Glutamatergic neuron (in vitro differentiated cells): ENCODE measurements at places on chromosomes 11 and 22. TPM values are rescaled to one million over a fixed set of nuclear protein-coding genes. Genes with fewer than 3 reads are reported as not detected.

DNA sequence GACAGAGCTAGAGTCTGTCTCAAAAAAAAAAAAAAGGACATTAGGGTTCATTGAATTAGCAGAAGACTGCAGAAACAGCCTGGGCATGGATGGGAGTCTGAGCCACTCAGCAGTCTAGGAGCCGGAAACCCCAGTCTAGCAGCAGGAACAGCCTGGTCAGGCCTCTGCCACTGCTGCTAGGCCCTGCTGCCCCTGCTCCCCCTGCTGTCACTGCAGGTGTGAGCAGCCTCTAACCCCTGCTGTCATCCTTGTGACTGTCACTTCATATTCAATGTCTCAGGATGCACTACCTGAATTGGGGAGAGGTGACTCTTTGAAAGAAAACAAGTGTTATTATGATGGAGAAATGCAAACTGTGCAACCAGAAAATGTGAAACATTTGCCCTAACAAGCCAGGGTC, 7.0 kb upstream of the DDX17 start:
- peaks cover 3% of the 10 kb centered on the region for H3K27me3 ChIP-seq
- H3K27ac ChIP-seq = peak overlapping the region; percentile 38
- DNase-seq = peak; percentile 63
- no peak overlapping the region for H3K4me3 ChIP-seq

Gene SMIM35
- not detected for total RNA-seq

GRCh38 chr11:116928102-116928777, 90.8 kb upstream of the APOA1 start:
- no peaks in the 10 kb centered on the region for H3K36me3 ChIP-seq
- DNase-seq = no peak

- H3K4me1 ChIP-seq = no peaks in the 10 kb centered on the region
- DNase-seq = no peak
- no peak overlapping the region for H3K27ac ChIP-seq
These were observed 624 bp upstream of the DNAJB7 start for GRCh38 chr22:40862537-40862936.

GRCh38 chr11:116691771-116692177, 81.0 kb downstream of the BUD13 start:
- peaks cover 21% of the 10 kb centered on the region for H3K4me1 ChIP-seq
- H3K27ac ChIP-seq = no peak overlapping the region
- H3K4me3 ChIP-seq = no peak overlapping the region
- H3K27me3 ChIP-seq = peaks cover 9% of the 10 kb centered on the region

DNA sequence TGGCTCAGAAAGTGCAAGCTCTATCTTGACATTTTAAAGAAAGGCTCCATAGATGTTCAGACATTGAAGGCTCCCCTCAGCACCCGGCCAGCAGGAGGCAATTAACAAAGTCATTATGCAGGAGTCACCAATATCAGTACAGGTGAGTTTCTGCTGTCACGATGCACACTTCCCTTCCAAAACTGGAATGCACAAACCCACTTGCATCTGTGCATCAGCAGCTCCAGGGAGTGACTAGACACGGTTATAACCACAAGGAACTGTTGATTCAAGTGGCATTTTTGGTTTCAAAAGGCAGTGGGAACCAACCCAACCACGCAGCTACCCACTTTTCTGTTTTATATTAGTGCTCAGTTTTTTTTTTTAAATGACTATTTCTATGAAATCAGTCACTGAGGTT, 293.9 kb upstream of the NARS2 start:
- peaks cover 4% of the 10 kb centered on the region for H3K4me1 ChIP-seq
- no peaks in the 10 kb centered on the region for H3K36me3 ChIP-seq
- no peak for DNase-seq
- H3K4me3 ChIP-seq = no peak overlapping the region

DNA sequence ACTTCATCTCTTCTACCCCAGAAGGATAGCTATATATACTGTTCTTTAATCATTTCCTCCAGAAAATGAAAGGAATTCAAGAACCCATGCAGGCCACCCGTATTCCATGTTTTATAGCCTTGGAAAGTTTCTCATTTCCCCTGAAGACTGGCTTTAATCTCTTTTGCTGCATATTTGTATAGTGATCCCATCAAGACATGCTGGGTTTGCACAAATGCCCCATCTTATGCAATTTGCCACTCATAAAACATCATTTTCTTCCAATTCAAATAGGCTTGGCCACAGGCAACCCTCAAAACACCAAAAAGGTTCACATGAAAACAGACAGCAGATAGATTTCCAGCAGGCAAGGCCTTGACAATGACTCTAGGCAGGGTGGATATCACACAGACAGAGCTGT, 28.3 kb upstream of the APOA1 start:
- no peaks in the 10 kb centered on the region for H3K36me3 ChIP-seq
- no peak overlapping the region for H3K4me3 ChIP-seq
- peaks cover 3% of the 10 kb centered on the region for H3K4me1 ChIP-seq
- no peaks in the 10 kb centered on the region for H3K27me3 ChIP-seq

- H3K27me3 ChIP-seq = no peaks in the 10 kb centered on the region
- no peaks in the 10 kb centered on the region for H3K36me3 ChIP-seq
- H3K27ac ChIP-seq = no peak overlapping the region
These were observed 95.9 kb downstream of the TIMP3 start for GRCh38 chr22:32897400-32897799.

DNA sequence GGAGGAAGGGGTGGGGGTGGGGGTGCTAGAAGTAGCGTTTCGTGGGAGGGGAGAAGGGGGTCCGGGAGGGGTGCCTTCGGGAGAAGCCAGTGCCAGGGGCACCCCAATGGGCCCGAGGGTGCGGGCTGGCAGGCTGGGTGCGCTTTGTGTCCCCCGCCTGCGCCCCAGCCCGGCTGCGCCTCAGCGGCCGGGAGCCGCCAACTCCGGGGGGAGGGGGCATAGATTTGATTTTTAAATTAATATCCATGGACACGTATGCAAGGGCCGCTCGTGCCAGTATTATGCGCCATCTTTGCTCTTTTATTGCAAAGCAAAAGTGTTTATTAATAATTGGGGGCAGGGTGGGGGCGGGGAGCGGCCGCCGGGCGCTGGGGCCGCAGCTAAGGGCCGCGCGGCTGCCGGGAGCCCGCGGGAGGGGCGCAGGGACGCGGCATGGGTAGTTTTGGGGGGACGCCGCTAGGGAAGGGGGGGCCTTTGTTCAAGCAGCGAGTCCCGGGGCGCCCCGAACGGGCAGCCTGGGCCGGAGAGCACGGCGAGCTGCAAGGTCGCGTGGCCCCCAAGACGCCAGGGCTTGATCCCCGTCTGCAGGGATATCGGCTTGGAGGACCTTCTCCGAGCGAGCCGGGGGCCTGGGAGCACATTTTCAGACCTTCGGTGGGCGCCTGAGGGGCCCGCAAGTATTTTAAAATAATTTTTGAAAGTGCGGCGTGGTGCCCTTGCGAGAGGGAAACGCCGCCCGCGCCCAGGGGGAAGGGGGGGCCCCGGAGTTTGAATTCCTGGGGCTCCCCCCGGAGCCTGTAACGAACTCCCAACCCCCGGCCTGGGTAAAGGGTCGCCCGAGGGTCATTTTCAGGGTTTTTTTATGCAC, 959 bp downstream of the CCND1 start:
- no peak overlapping the region for H3K27ac ChIP-seq
- peak overlapping the region; percentile 81 for H3K4me3 ChIP-seq
- peaks cover 10% of the 10 kb centered on the region for H3K27me3 ChIP-seq
- no peaks in the 10 kb centered on the region for H3K36me3 ChIP-seq
- peaks cover 2% of the 10 kb centered on the region for H3K4me1 ChIP-seq
- DNase-seq = no peak

Gene BRSK2
- 207 TPM for total RNA-seq

Gene BIRC3
- not detected for total RNA-seq

DNA sequence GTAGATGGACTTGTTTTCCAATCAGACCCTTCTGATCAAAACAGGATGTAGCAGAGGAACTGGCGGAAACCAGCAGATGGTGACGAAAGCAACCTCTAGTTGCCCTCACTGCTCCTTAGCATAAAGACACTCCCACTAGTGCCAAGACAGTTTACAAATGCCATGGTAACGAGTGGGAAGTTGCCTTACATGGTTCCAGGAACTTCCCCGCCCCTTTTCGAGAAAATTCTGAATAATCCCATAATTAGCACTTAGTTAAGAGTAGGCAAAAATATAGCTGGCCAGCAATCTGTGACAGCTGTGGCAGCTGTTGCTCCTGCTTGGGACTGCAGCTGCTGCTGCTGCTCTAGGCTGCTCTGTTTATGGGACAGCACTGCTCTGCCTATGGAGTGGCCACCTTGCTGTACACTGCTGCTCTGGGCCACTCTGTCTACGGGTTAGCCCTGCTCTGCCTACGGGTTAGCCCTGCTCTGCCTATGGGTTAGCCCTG, 33.4 kb upstream of the SORL1 start:
- no peak overlapping the region for H3K4me3 ChIP-seq
- no peaks in the 10 kb centered on the region for H3K27me3 ChIP-seq
- no peaks in the 10 kb centered on the region for H3K36me3 ChIP-seq
- peak; percentile 15 for DNase-seq
- H3K27ac ChIP-seq = peak overlapping the region; percentile 15

DNA sequence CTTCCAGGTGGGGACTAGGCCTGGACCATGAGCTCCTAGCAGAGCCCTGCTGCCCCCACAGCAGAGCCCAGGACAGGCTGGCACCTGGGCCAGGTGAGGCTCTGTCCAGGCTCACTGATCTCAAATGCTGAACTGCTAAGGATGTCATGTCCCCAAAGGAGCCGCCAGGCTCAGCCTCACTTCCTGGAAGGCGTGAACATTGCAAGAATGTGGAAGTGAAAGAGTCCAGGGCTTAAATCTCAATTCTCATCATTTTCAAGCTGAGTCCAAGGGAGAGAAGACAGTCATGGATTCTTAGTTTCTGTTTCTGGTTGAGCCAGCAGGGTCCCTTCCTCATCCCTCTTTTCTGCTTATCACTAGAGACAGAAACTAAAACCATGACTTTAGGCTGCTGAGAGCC, 5.0 kb downstream of the ASCL2 start:
- H3K27me3 ChIP-seq = peaks cover 14% of the 10 kb centered on the region
- no peaks in the 10 kb centered on the region for H3K36me3 ChIP-seq
- H3K4me1 ChIP-seq = no peaks in the 10 kb centered on the region
- no peak for DNase-seq
- H3K27ac ChIP-seq = no peak overlapping the region
- no peak overlapping the region for H3K4me3 ChIP-seq

Gene MARK2
- total RNA-seq = 76.8 TPM

DNA sequence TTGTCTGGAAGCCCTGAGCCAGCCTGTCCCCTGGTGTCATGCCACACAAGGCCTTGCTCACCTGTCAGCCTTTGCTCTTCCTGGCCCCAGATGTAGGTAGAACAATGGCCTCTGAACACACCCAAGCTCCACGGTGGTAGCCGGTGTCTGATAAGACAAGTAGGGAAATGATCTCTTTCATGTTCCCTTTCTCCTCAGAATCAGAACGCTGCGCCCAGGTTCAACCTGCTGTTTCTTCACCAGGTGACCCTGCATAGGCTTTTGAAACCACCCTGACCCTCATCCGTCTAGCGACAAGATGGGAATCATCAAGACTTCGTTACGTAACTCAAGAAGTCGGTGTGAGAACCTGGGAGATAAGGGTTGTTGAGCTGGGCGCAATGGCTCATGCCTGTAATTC, 28.7 kb upstream of the YWHAH start:
- H3K4me1 ChIP-seq = no peaks in the 10 kb centered on the region
- H3K27ac ChIP-seq = no peak overlapping the region
- DNase-seq = no peak
- no peak overlapping the region for H3K4me3 ChIP-seq

DNA sequence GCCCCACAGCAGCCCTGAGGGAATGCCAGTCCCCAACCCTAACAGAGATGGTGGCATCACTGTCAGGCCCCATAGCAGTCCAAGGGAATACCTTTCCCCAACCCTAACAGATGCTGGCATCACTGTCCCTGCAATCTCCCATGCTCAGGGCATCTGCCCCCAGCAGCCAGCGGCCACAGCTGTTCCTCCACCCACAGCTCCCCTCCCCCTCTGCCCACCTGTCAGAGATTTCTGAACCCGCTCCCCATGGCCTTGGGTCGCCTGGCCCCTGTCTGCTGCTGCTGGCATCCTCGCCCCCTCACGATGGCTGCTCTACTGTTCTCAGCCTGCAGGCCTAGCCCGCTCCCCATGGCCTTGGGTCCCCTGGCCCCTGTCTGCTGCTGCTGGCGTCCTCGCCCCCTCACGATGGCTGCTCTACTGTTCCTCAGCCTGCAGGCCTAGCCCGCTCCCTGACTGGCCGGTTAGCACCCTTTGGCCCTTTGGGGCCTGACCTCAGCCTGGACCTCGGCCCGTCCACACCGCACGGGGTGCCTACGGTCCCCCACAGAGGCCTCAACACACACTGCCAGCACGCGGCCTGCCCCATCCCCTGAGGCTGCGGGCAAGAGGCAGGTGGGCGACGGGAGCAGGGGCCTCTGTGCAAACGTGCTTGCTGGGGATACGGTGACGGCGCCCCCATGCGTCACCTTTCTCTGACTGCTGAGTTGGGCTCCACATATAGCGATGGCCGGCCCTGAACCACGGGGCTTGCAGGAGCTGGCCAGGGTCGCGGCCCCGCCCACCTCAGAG, 20.7 kb downstream of the CHID1 start:
- H3K27me3 ChIP-seq = peaks cover 23% of the 10 kb centered on the region
- no peak for DNase-seq
- peaks cover 7% of the 10 kb centered on the region for H3K36me3 ChIP-seq
- H3K4me1 ChIP-seq = peaks cover 12% of the 10 kb centered on the region
